Neural crest cell (in vitro differentiated cells): ENCODE measurements at places on chromosomes 3 and 15. TPM values are rescaled to one million over a fixed set of nuclear protein-coding genes. Genes with fewer than 3 reads are reported as not detected.

AGBL1 gene
- total RNA-seq, result 0.05 and 0.07 TPM in 2 replicates

RBP2 gene
- total RNA-seq, result not detected in 2 replicates

SPATA12 gene
- not detected in 2 replicates for total RNA-seq

GPR176 gene
- 3.7 and 4.2 TPM in 2 replicates for total RNA-seq

TFRC gene
- 81.2 and 84.4 TPM in 2 replicates for total RNA-seq
